ENCODE measurements at places on chromosomes 3 and 15.
A peak's percentile ranks its signal among the peaks of the same experiment; 100 is the strongest.

DNA sequence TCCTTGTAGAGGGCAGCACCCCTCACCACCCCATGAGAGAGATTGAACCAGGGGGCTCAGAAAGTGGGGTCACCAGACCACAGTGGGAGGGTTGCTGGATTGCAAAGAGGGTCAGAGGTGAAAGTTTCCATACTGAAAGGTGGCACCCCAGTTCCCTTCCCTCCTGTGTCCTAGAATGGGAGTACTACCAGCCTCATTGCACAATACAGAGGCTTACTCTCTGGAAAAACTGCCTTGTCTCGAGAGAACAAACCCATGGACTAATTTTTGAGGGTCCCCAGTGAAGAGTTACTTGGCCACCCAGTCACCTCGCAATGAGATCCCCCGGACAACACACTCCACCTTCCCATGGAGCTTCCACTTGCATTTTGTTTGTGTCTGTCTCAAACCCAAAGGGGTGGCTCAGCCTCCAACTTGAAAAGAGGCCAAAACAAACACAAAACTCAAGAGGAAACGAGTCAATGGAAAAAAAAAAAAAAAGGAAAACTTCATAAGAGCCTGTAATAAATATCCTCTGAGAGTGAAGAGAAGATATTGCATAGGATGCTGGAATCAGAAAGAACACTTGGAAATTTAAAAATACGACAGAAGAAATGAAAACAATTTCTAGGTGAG lies 18.6 kb downstream of the MESP2 start:
- DNase-seq: no peak

DNA sequence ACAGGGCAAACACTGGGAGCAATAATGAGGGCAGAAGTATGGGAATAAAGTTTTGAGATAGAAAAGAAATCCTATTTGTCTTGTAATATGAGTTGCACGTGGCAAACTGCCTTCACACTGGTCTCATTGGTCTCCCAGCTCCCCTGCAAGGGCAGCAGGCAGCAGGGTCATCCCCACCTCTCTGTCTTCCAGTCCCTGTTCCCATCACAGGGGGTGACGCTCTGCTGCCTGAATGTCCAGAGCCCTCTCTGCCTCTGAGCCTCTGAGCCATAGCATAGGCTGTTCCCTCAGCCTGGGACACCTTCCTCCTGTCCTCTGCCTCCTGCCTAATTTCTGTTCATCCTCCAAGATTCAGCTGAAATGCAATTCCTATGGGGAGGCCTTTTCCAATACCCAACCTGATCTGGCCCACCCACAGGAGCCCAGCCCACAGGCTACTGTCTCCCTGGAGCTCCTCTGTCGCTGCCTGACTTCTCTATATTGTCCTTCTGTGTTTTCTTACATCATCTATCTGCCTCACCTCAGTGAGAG lies 12.1 kb upstream of the SKOR1 start:
- no peak for DNase-seq

DNA sequence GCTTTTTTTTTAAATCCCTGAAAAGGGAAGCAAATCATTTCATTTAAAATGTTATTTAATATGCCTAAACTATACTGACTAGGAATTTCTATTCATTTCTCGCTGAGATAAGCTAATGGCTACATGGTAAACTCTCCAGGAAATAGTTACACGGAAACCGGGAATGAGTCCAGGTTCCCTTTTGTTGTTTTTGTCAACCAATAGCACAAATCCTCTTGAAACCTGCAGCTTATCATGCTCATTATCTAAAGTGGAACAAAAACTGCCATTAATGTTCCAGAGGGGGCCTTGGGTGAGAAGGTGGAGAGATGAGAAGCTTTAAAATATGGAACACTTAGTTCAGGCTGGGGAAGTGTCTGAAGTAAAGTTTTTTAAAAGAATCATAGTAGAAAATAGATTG lies 113.5 kb upstream of the ALCAM start:
- DNase-seq: no peak

DNA sequence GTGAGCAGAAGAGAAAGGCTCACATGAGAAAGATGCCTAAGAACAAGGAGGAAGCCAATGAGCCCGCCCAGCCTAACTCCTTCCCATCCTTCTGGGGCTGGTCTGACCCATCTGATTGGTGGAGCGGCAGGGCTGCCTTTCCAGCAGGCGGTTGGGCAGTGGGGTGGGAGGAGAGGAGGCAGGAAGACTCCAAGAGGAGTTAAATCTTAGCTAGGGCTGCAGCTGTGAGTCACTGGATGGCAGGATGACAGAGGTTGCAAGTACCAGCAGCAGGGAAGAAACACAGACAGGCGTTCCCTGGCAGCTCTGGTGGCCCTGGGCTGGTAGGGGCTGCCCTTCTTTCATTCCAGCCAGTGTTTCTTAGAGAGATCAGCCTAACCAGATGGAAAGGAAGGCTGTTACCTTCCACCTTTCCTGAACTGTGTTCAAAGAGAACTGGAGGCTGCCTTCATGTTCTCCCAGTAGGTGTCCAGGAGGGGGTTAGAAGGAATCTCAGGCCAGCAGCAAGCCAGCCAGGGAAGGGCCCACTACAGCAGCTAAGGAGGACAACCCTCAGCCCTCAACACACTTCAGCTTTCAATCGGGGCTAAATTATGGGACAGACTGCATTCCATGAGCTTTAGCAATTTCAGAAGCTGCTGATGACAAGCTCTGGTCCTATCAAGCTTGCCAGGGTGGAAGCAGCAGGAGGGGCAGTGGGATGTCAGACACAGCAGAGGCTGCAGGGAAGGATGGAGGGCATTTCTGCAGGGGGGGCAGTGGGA lies 50.3 kb downstream of the CHSY1 start:
- DNase-seq: no peak

- DNase-seq: no peak
These were observed 317.0 kb upstream of the DCBLD2 start for GRCh38 chr3:99218468-99218867.

DNA sequence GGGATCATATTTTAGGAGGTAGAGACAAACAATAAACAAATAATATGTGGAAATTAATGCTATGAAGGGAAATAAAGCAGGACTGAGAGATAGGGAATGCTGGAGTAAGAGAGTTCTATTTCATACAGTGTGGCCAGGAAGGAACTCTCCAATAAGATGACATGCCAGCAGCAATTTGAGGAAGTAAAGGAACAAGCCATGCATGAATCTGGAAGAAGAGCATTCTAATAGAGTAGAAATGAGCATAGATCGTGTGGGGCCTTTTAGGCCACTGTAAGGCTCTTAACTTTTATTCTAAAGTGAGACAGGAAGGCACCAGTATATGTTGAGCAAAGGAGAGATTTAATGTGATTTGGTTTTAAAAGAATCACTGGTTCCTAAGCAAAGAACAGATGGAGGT lies 126.3 kb downstream of the DMXL2 start:
- no peak for DNase-seq

DNA sequence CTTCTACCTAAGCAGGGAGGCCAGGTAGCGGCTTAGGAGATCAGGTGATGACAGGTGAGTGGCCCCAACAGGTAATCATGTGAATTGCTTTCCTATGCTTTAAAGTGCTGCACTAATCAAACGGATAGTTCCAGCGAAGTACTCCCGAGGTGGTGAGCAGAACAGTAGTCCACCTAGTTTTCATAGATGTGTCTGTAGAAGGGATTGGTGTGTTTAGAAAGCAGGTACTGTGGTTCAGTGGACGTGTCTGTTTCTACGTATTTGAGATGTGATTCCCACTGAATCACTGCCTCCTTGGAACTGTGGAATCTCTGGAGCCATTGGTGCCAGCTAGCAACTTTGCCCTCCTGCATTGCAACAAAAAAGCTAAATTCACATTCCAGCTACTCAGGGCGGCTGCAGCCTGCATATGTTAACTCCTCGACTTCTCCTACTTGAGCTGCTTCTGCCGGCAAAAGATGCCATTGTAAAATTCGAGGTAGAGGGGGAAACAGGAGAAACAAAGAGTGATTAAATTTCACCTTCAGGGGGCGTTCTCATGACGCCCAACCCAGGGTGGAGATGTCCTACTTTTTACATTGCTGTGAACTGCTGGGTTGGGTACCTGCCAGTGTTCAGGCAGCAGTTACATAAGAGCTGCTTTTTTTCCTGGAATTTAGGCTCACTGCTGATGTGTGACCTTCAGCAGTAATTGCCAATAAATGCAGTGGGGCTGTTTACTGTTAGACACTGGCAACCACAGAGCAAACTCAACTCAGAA lies 227.3 kb downstream of the ITPR1 start:
- DNase-seq: peak; percentile 28

DNA sequence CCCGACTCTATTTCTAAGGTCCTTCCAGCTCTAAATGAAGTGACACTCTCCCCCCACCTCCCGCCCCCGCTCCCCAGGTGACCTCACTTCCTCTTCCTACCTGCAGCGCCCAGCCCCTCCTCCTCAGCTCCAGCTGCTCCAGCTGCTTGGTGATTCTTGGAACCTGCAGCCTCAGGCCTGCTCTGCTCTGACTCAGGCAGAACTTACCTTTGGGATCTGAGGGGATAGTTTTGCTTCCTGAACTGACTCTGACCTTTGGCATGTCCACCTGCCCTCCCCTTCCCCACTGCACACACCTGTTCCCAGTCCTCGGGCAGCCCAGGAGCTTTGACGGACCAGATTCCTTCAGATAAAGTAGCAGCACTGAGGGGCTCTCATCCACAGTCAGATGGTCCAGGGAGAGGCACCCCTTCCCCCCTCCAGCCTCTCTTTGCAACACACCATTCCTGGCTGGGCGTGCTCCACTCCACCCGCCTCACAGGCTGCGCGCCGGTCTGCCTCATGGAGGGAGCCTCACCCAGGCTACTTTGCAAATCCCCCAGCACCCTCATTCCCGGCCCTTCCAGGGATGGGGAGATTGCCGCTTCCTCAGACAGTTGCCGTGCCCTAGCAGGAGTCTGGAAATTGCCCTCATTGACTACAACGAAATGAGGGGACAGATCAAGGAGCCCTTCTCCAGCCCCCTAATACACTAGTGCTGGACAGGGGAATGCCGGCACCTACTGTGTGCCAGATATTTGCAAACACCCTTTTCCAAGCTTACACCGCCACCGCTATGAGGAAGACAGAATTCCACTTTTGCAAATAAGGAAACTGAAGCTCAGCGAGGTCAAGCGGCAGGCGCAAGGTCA lies 692 bp upstream of the C15orf39 start:
- DNase-seq: peak; percentile 65
